ENCODE measurements at places on chromosomes 6 and 20.

GRCh38 chr6:70162972-70163371 lies 139.9 kb downstream of the COL9A1 start:
- no peak for DNase-seq

DNA sequence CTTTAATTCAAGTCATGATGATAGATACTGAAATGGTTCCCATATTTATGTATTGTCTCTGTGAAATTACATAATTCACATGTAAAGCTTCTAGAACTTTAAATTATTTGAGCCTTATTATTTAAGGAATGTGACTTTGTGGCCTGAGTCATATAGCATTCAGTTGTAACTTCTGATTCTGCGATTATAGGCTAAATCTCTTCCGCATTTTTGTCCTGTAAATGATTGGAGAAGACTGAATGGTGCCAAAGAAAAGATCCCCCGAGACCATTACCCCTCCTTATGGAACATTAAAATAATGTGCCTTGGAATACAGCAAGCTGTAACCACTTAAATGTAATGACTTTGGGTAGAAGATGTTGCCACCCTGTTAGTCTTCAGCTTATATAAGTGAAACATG lies 63.3 kb upstream of the MAP7 start:
- no peak for DNase-seq

- DNase-seq: no peak
These were observed 16.9 kb downstream of the ILRUN start for GRCh38 chr6:34679552-34680253.

- no peak for DNase-seq
These were observed 915.0 kb downstream of the KIF16B start for GRCh38 chr20:15658295-15658694.

DNA sequence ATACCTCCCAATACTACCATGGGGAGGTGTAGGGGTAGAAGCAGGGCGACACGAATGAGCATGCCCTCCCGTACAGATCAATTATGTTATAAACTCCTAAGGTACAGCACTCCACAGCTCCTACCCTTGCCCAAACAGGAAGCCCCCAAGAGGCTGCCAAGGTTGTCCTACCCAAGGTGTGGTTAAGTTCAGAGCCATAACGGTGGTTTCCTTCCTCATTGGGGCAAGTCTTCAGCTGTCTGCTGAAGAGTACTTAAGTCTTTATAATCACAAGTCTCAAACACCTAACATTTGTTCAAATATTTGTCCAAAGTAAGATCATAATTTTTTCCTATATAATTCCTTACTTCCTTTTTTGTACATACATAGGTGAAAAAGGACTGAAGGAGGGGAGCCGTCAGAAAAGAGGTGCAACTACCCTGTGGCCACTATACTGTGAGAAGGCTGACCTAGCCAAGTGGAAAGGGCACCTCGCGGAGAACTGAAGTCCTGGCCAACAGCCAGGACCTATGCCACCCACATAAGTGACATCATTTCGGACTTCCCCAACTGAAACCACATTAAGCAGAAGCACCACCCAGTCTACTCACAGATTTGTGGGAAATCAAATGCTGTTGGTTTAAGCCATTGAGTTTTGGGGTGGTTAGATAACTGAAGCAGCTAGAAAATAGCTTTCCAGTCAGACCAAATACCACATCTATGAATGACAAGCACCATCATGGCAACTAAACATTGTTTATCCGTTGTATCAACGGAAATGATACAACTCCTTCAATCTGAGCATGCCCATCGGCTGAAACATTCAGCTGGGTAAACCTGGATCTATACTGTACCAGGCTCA lies 2.9 kb upstream of the RAB22A start:
- no peak for DNase-seq

GRCh38 chr20:60137657-60138245 lies 179.5 kb downstream of the CDH26 start:
- no peak for DNase-seq

DNA sequence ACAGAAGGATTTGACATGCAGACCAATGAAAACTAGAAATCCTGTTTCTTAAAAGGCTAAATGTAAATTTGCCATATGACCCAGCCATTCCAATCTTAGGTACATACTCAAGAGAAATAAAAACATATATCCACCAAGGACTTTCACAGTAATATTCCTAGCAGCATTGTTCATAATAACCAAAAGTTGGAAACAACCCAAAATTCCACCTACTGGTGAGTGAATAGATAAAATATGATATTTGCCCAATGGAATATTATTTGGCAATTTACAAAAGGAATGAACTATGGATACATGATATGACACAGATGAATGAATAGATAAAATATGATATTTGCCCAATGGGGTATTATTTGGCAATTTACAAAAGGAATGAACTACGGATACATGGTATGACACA lies 22.7 kb downstream of the MTCL3 start:
- DNase-seq: no peak

DNA sequence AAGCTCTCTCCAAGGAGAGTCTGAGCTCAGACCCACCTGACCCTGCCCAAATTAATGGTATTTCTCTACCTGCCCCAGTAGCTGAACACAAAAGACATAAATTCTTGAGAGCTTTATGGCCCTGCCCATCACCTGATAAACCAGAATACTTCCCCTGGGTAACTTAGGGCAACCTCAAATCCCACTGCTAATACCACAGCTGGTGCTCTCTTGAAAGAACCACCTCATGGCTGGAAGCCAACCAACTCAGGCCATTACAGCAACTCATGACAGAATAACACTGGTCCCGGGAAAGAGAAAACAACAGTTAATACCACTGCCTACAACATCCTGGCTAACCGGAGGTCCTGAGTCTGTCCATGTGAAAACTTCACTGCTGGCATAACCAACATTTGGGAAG lies 328.6 kb downstream of the NKAIN2 start:
- DNase-seq: no peak

DNA sequence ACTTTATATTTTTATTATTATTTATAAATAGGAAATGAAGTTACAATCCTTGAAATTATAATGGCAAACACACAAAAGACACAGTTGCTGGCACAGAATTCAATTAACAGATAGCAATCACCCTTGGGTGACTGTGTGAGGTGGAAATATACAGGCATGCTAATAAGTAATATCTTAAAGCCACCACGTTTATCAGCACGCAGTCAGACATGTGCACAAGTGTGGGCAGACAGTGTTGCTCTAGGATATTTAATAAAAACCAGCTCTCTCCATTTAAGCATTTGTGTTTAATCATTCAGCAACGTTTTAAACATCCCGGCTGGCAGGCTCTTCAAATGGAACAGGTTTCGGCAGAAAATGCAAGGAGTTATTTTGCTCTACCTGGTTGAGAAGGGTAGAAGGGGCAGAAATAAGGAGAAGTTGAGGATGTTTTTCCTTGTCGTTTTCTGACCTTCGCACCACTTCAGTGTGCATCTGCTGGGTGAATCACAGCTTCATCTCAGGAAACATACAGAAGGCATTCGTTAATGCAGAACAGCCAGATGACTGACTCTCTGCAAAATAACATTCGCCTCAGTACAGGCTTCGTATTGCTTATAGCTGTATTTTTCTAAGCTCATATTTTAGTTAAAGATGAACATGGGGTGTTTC lies 585.1 kb downstream of the QKI start:
- DNase-seq: no peak

DNA sequence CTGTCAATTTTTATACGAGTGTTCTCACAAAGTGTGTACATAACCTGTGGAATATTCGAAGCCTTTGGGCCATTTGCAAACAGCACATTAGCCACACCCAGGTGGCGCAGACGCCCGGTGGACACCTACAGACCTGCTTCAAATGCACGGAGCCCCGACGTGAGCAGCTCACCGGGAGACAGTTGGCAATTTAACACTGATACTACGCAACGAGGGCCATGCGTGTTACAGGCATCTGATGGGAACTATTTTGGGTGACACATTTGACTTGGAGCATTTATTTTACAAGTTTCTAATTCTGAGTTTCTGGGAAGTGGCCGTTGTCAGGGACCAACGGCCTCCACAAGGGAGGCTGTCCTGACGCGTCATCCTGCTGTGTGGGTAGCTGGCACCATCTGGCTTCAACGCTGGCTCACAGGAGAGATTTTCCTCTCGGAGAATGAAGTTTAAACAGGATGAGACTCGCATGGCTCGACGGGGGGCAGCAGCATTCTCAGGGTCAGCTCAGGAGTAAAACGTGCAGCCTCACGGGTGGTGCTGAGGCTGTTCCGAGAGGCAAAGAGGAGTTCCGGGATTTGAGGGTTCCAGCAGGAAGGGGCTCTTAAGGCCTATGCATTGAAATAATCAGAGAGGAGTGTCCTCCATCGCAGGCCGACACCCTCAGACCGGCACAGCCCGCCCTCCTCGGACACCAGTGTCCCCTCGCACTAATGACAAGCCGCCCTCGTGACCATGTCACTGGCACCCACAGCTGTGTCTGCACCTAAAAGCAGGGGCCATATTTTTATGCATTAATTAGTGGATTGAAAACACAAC lies 207.4 kb downstream of the DLL1 start:
- no peak for DNase-seq

- DNase-seq: no peak
These were observed 93.2 kb downstream of the FOXF2 start for GRCh38 chr6:1482381-1483166.

DNA sequence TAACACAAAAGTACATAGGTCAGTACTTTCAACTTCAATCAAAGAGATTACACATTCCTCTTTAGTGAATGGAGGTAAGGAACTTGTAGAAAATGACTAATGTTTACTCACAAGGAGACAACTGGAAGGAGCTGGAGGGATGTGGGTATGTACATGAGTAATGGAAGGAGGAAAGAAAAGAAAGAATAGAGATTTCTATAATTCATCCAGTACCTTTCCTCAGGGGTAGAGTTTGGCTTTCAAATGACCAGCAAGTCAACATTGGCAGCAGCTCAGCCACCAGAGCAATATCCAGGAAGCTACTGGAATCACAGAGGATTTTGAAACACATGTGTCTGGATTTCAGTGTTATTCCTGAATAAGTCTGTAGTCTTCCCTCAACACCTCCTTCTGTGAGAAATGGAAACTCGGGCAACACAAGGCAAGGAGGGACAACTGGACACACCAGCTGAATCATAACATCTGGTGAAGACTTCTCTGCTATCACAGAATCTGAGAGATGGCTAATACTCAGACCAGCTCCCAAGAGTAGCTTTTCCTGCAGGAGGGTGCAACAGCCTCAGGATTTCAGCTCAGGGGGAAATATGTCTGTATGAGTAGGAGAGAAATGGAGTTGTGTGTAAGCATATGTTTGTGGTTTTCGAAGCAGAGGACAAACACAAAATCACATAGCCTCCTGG lies 98.8 kb downstream of the HAO1 start:
- DNase-seq: no peak

- DNase-seq: no peak
These were observed 48.0 kb downstream of the UST start for GRCh38 chr6:148794797-148795196.

DNA sequence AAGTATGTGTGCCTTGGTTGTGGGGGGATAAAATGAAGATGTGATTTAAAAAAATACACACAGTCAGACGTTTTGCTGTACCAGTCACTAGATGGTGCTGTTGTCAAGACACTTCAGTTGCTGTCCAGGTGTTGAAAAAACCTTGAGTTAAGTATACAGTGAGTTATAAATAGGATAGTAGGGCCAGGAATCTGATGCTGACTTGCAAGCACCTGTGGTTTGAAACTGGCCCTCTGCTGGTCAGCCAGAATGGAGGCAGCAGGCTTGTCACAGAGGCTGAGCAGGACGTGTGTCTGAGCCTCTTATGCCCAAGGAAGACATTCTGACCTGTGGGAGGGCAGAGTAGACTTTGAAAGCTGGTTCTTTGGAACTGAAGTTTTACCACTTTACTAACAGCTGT lies 27.8 kb downstream of the RNF8 start:
- DNase-seq: no peak

GRCh38 chr6:6392214-6393068 lies 72.0 kb upstream of the F13A1 start:
- no peak for DNase-seq

DNA sequence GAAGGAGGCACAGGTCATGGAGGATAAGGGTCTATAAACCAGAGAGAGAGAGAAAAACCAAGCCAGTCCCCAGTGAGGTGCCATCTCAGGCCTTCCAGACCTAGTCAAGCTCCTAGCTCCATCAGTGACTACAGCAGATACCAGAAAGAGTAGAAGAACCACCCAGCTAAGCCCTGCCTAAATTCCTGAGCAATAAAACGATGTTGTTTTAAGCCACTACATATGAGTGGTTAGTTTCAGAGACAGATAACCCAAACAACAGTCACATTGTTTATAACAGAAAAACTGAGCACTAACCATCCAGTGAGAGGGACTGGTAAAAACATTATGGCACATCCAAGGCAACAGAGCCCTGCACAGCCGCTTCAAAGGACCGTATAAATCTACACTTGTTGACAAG lies 59.2 kb downstream of the BMP7 start:
- DNase-seq: no peak

DNA sequence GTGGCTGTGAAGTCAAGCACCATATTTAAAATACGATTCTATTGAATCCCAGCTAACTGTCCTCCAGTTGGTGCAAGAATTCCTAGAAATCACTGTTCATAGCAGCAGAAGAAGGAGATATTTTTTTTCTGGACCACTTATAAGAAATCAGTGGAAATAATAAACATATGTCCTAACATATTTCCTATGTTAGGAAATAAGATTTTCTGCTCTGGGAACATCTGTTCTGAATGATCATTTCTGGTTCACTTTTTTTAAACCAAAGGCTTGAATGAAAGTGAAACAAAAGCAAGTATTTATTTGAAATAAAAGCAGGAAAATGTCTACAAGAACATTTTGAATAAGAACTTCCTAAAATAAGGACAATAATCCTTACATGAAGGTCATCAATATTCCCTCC lies 138.9 kb upstream of the RALGAPA2 start:
- DNase-seq: no peak

DNA sequence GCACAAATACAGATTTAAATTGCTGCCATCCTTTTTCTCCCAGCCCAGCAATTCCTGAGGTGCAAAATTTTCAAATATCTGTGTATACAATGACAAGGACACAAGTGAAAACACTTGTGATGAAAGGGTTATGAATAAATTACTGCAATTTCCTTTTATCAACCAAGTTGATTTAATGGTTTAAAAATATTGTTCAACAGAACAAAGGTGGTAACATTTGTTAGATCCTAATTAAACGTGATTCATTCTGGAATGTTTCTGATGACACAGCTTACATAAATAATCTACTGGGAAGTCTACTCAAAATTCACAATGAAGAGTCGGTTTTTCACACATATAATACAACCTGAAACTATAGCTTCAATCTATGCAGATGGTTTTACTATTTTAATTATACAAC lies 17.1 kb downstream of the B4GALT5 start:
- DNase-seq: no peak

- DNase-seq: no peak
These were observed 67.4 kb downstream of the CCDC170 start for GRCh38 chr6:151561238-151561637.

GRCh38 chr6:145055567-145055966 lies 679.8 kb downstream of the EPM2A start:
- DNase-seq: no peak
